ENCODE measurements at places on chromosomes 16 and 17. TPM values are rescaled to one million over a fixed set of nuclear protein-coding genes. Genes with fewer than 3 reads are reported as not detected.

DNA sequence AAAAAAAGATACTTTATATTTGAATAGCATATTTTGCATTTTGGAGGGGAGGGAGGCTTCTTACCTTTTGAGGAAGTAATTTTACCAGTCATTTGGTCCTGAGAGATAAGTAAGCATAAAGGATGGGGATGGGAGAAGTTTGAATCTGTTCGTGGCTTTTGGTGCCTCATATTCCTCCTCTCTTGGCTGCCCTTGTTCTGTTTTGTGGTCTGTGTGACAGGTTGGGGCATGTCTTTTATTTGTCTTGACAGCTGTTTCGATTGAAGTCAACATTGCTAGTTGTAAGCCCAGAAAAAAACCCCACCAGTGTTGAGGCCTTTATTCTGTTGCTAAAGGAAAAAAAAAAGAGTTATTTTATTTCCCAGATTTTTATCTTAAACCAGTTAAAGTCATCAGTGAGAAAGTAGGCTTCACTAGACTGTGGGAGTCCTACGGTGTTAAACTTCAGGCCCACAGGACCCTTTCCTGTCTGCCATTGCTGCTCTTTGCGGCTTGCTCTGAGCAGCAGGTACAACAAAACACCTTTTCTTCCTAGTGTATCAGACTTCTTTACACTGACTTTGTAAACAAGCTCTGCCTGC lies 11.4 kb downstream of the SLC7A6 start:
- peak; percentile 78 for DNase-seq

- peak; percentile 53 for DNase-seq
Measured at GRCh38 chr17:29619251-29619650, 3.5 kb downstream of the CORO6 start.

- no peak for DNase-seq
Measured at GRCh38 chr17:55383771-55384642, 37.6 kb downstream of the MMD start.

DNA sequence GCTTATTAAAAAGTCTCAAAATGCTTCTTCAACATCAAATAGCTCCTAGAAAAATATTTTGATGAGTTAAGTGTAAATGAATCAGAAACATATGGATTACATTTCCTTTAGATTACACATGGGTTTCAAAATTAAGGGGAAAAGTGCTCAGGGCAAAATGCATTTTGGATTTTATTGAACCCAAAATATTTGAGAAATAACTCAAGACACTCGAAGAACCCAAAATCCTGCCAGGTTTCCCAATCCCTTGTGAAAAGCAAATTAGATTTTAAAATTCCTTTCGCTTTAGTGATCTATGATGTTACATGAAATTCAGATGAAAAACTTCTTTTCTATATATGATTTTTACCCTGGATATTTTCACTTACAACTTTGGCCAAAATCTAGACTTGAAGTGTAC lies 847.4 kb upstream of the SOX9 start:
- no peak for DNase-seq

GRCh38 chr16:55378616-55379015 lies 54.6 kb downstream of the IRX6 start:
- DNase-seq: no peak

DNA sequence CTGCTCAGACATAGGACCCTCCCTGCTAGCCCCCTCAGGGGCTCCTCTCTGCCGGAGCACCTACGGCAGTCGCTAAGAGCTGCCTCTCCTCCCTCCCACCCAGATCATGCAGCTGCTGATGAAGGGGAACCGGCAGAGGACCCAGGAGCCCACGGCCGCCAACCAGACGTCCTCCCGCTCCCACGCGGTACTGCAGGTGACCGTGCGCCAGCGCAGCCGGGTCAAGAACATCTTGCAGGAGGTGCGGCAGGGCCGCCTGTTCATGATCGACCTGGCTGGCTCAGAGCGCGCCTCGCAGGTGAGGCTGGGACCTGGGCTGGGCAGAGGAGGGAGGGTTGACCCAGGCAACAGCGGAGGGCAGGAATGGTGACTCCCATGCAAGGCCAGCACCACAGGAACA lies 17.0 kb downstream of the BTBD17 start:
- DNase-seq: no peak

DNA sequence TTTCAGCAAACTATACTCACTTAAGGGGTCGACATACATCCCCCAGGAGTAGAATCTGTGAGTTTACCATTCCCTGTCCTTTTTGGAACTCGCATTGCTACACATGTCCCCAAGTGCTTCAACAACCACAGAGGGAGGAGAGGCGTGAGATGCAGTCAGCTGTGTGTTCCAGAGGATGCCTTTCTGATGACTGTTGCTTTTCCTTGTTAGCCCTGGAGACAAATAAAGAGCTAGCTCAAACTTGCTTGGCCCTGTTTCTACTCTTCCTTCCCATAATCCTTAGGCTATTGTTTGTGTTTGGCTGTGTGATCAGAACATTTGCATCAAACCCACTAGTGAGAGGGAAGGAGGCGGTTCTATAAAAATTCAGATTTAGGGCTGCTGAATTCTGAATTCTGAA lies 264.0 kb downstream of the ENGASE start:
- DNase-seq: no peak

The NOTUM gene
- total RNA-seq: 0.35 TPM

The RNPS1 gene
- 306 TPM for total RNA-seq

The GLOD4 gene
- 61.1 TPM for total RNA-seq

The KRTAP9-2 gene
- not detected for total RNA-seq

The EVI2B gene
- total RNA-seq: 9.9 TPM
